ENCODE measurements at places on chromosomes 6 and 20.
A peak's percentile ranks its signal among the peaks of the same experiment; 100 is the strongest.

DNA sequence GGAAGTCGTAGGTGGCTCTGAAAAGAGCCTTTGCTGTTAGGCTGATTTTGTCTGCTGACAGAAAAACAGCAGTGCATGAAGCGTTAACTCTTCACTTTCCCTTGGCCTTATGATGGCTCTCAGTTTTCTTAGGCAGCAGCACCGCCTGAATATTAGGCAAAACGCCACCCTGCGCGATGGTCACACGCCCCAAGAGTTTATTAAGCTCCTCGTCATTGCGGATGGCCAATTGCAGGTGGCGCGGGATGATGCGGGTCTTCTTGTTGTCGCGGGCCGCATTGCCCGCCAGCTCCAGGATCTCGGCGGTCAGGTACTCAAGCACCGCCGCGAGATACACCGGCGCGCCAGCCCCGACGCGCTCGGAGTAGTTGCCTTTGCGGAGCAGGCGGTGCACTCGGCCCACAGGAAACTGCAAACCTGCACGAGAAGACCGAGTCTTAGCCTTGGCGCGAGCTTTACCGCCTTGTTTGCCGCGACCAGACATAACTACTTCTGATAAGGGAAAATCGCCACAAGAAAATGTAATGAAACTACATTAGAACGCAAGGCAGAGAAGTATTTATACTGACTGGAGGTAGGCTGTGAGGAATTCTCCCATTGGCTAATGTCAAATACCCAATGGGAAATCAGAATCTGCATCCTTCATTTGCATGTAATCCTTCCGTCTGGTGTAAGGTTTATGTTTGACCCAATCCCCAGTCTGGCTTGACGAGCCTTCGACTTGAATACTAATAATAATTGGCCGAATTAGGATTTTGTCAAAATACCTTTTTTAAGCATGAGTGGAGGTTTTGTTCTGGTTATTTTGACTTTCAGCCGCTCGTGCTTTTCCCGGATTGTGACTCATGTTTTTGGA, 53.9 kb upstream of the HFE start:
- peak; percentile 64 for DNase-seq

GRCh38 chr20:32278199-32278643, 770 bp downstream of the KIF3B start:
- DNase-seq: no peak

DNA sequence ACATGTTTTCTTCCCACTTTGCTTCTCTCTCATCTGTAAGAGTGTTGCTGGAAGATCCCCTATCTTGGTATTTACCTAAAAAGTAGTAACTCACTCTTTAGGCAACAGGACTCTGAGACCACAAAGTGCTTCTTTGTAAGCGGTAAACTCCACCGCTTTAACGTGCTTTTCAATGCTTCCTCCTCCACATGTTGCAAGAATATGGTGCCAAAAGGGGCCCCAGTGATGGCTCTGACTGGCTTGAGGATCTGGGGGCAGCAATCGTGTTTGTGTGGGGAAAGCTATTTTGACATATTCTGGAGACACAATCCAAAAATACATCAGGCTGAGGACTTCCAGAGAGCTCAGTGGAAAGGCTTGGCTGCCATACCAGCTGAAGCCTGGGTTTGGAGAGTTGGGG, 12.4 kb upstream of the CPNE5 start:
- DNase-seq: no peak

GRCh38 chr6:111462770-111463391, 20.1 kb downstream of the REV3L start:
- no peak for DNase-seq

GRCh38 chr6:42402184-42402583, 49.5 kb downstream of the TRERF1 start:
- DNase-seq: no peak

DNA sequence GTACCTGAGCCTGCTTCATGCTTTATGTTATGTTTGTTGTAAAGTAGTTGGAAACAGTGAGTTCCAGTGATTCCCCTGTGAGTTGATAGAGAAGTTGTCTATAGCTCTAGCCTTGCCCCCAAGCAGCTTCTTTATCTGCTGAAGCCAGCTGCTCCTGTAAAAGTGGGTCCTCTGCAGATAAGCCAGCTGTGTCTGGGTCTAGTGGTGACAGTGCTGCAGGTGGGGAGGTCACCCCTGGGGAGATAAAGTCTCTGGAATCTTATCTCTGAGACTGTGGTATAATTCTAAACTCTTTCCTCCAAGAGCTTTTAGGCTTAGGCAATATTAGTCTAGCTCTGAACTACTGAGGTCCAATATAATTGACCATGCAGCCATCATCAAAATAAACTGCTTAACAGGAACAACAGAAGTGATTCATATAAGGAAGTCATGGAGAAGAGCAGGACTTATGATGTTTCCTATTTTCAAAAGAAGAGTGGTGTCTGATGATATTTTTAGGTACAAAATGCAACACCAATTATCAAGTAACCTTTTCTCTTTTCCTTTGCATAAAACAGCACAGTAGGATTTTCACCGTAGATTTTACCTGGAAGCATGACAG, 44.2 kb upstream of the TMEM217 start:
- no peak for DNase-seq

DNA sequence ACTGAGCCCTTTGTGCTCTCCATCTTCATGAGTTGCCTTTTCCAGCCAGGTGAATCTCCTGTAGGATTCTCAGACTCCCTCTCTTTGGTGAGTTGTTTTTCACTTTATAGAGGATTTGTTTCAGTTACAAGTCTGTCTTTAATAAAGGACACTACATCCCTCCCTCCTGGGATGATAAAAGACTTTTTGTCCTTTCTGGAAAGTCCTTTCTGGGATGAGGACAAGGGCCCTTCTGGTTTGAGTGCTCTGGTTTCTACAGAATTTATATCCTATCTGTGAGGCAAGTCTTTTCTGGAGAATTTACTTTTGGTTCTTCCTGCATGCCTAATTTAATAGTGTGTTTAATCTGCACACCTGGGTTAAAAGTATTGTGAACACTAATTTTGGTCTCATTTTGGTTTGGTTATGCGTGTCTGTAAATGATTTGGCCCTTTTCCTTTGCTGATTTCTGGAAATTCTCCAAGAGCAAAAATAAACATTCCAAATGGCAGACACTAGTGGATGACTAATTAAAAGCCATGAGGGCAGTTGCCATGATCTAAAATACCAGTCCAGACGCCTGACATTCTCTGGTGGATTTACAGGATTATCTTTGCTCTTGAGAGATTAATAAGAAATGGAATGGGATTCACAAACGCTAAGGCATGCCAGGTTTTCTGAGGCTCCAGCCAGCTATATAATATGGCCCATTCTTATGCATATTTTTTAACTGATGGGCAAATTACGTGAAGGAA, 44.8 kb downstream of the TCP11 start:
- peak; percentile 88 for DNase-seq

DNA sequence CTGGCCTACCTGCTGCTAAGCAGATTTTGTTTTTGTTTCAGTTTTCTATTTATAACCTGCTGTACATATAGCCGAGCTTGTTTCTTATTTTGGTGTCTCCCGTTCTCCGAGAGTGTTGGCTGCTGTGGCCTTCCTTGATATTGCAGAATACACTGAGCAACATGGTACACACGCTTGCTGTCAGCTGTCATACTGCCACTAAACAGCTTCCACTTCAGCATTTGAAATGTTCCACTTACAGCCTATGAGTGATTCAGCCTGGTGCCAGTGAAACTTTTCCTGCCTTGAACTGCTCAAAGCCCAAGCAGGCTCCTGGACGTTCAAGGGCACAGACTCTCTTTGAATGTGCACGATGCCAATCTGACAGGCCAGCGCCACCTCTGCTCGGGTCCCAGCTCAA, 87.1 kb downstream of the PSMG4 start:
- DNase-seq: no peak

GRCh38 chr6:4973982-4974745, 29.7 kb downstream of the RPP40 start:
- DNase-seq: peak; percentile 76

- no peak for DNase-seq
Observed at GRCh38 chr6:82521369-82521768, 157.8 kb downstream of the TPBG start.

DNA sequence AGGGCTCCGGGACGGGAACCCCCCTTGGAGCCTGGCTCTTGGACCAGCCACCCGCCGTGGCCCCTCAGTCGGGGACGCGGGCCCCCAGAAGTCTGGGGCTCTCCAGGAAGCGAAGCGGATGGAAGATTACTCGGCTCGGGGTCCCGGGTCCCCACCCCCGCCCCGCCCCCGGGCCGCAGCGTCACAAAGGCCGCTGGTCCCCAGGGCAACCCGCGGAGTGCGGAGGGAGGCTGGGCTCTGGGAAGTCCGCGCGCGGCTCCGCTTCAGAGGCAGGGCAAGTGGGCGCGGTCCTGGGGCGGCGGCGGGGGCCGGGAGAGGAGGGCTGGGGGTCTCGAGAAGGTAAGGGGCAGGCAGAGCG, at the start of gene FNDC11:
Gene FNDC11, plus strand, starts transcription at position 227 of the 358 bp plus-strand sequence. CDS start 1,505 bp downstream, outside the sequence.
- DNase-seq: no peak

DNA sequence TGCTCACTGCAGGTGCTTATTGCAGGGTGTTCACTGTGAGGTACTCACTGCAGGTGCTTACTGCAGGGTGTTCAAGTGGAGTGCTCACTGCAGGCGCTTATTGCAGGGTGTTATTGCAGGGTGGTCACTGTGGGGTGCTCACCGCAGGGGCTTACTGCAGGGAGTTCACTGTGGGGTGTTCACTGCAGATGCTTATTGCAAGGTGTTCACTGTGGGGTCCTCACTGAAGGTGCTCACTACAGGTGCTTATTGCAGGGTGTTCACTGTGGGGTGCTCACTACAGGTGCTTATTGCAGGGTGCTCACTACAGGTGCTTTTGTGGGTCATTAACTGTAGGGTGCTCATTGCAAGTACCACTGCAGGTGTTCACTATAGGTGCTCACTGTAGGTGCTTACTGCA, 20.2 kb downstream of the APMAP start:
- no peak for DNase-seq

GRCh38 chr6:12356431-12356830, 66.3 kb downstream of the EDN1 start:
- no peak for DNase-seq
